ENCODE measurements at places on chromosomes 2 and 18.

DNA sequence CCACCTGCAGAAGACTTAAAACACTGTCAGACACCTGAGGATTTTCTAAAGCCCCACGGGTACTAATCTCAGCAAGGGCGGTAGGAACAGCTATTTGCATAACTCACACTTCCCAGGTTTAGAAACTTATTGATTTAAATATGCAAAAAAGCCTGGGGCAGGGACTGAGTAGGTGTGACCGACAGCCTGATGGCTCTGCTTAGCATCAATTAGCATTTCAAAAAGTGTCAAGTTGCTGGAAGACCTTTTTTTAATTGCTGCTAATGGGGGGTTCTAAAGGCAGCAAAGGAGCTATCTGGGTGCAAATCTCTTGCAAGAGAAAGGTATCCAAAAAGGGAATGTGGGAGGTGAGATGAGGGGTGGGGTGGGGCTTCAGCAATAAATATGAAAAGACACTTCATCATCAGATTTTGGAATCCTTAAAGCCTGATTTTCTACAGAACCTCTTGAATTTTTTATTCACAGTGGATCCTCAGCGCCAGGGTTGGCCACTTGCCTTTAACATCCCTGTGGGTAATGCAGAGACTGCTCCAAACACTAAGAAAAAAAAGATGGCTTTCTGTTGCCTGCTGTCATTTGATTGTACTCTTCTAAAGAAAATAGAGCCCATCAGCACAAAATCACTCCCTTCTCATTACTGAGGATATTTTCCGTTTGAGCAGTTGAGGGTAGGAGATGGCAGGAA, 121.1 kb upstream of the RMP24 start:
- no peak for DNase-seq

GRCh38 chr2:196618661-196619060, 20.9 kb upstream of the CCDC150 start:
- no peak for DNase-seq

DNA sequence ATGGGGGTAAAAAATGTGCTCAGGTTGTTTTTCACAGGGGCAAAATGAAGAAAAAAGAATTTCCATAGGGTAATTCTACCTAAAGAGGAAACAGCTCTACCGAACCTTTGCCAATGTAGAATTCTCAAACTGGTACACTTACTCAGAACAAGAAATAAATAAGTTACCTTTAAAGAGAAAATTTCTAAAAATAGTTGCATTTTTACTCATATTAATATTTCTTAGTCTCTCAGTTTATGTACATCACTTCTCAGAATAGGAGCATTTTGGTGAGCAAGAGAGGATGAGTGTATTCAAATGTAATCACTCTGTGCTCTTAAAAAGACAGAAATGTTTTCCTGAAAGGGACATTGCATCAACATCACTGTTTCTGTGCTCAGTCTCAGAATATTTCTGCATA, 574.7 kb upstream of the SLC8A1 start:
- no peak for DNase-seq

DNA sequence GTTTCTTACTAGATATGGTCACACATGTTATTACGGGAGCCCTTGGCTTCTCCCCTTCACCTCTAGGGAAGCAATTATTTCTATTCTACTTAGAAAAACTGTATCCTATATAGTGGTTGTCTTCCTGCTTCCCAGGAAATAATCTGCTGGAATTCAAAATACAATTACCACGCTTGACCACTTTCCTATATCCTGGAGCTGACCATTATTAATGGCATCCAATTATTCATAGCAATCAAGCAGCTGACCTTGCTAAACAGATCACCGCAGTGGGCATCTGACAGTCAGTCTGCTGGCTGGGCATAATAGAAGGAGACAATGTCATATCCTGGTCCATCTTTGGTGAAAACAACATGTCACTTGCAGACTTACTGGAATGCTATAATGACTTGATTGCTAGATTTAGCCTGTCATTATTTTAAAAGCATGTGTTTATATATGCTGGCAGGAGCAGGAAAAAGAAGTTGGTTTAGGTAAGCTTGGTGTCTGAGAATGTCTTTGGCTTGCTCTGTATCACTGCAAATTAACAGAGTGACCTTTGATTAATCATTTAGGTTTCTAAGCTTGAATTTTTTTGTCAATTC, 325.6 kb upstream of the FAM98A start:
- DNase-seq: no peak

GRCh38 chr2:86441882-86442641, 891 bp downstream of the KDM3A start:
- DNase-seq: peak; percentile 20

- no peak for DNase-seq
Measured at GRCh38 chr2:196977507-196977906, 51.0 kb upstream of the PGAP1 start.

- DNase-seq: peak; percentile 47
Measured at GRCh38 chr2:152611458-152612231, 105.6 kb downstream of the PRPF40A start.

GRCh38 chr18:76524477-76524876, 29.4 kb upstream of the ZNF516 start:
- no peak for DNase-seq

GRCh38 chr18:41872206-41872605, 82.8 kb upstream of the PIK3C3 start:
- no peak for DNase-seq

- no peak for DNase-seq
Measured at GRCh38 chr2:159226608-159227385, 59.7 kb downstream of the WDSUB1 start.

GRCh38 chr2:60745330-60745729, 10.7 kb upstream of the PAPOLG start:
- no peak for DNase-seq

DNA sequence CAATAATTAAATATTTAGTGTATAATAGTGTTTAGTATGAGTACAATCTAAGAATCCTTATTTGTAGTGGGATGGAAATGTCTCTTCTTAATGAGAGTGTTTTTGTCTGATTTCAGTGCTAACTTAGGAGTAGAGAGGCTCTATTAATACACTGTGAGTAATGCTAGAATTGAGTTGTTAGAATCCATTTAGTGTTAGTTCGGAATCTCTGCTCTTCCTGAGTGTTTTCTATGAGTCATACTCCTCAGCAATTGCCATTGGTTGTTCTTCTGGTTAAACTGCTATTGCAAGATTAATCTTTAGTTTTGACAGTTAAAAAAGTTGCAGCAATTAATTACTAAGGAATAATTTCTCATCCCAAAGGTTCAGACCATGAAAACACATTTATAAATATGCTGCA, 828.6 kb upstream of the POU3F3 start:
- DNase-seq: no peak

- DNase-seq: no peak
Measured at GRCh38 chr2:240151477-240152031, 11.1 kb upstream of the OTOS start.

GRCh38 chr2:223918671-223919134, 26.4 kb downstream of the WDFY1 start:
- DNase-seq: no peak

DNA sequence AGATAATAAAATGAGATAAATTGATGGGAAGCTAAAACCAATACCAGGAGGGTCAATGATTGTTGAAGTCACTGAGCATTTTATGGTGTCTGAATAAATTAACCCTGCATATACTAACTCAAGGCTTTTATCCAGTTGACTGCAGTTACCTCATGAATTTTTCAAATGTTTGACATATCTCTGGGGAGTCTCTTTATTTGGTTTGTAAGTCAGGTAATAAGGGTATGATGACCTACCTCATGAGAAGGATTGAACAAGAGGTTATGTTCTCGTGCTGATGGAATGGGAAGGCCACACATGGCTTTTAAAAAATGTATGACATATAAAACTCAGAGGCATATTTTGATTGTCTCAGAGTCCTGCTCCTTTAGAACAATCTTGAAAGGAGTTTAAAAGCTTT, 237.6 kb downstream of the THSD7B start:
- no peak for DNase-seq

DNA sequence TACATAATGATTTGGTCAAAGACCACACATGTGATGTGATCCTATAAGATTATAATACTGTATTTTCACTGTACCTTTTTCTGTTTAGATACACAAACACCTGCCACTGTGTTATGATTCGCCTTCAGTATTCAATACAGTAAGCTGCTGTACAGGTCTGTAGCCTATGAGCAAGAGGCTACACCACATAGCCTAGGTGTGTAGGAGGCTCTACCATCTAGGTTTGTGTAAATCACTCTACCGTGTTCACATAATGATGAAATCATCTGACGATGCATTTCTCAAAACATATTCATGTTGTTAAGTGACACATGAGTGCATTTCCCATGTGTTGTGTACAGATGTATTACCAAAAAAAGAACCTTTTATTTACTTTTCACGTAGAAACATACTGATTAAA, 74.5 kb downstream of the USP40 start:
- DNase-seq: no peak

- no peak for DNase-seq
Measured at GRCh38 chr2:230668939-230669303, 43.7 kb upstream of the CAB39 start.

DNA sequence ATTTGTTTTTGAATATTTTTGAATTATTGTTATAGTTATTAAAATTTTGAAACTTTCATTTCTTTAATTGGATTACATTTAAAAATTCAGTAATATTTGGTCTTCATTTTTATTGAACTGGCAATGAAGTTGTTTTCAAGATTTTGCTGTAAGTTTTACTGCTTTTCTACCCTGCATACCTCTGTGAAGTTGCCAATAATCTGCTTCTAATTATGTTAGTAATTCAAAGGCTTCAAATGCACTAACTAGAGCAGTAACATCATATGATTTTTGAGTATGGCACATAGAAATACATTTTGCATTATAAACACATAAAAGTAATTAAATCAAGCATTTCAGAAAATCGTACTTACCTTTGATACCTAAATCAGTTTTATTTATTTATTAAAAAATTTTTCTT, 40.3 kb upstream of the FAM171B start:
- no peak for DNase-seq

DNA sequence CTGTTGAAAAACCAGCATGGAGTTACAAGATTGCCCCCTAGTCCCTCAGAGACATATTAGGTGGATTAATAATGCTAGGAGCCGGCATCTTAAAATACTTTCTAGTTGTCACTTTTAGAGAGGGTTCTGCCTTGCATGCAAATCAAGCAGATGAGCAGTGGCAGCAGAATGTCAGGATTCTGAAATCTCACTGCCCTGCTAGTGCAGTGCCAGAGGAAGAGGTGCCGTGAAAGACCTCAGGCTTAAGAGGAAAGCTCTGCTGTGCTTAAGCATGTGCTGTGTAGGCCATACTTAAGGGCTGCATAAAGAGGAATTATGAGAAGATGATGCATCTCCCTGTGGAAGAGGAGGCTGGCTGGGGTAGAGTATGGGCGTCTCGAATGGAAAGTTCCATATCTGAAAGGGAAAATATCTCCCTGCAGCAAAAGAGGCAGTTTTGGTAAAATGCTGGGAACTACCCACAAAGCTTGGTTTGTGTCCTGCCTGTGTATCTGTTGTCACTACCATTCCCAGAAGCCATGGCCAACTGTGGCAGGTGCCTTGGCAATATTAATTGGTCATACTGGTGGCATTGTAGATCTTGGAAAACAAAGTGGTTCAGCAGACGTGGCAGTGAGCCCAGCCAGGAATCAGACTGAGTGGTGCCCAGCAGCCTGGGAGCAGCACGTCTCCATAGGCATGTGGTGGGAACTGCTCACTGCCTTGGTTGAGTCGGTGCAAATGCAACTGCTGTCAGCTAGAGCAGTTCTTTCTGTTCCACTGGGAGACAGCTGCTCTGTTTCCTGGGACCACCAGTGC, 131.9 kb downstream of the EVA1A start:
- no peak for DNase-seq

DNA sequence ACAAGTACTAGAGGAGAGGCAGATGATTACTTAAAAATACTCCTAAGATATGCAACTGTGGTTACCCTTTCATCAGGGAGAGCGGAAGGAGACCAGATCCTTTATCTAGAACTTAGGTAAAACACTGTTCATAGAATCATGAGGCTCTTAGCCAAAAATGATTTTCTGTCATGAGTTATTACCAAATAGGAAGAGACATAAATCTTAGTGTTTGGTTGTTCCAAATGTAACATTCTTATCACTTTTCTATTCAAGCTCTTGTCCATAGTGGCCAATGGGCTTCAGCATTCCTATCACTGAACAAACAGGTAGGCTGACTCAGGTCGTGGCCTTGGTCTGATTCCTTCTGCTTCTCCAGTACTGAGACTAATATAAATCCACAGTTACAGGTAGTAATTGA, 38.5 kb downstream of the RPRD1A start:
- DNase-seq: no peak

DNA sequence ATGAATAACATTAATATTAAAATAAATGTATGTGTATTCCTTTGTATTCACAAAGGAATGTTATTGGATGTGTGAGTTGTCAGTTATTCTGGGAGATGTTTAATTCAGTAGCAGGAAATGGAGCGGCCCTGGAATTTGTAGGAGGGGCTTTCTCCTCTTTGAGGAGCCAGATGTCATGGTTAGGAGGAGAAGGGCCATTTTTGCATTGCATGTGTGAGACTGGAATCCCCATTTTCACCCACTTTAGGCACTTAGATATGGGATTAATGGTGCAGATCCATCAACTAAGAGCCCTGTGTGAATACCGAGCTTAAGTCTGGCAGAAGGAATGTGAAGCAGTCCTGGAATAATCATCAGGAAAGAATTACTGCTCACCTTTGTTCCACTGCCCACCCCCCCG, 439.2 kb downstream of the PARD3B start:
- DNase-seq: no peak

GRCh38 chr18:8366070-8366469, 243.2 kb upstream of the RAB12 start:
- DNase-seq: no peak

DNA sequence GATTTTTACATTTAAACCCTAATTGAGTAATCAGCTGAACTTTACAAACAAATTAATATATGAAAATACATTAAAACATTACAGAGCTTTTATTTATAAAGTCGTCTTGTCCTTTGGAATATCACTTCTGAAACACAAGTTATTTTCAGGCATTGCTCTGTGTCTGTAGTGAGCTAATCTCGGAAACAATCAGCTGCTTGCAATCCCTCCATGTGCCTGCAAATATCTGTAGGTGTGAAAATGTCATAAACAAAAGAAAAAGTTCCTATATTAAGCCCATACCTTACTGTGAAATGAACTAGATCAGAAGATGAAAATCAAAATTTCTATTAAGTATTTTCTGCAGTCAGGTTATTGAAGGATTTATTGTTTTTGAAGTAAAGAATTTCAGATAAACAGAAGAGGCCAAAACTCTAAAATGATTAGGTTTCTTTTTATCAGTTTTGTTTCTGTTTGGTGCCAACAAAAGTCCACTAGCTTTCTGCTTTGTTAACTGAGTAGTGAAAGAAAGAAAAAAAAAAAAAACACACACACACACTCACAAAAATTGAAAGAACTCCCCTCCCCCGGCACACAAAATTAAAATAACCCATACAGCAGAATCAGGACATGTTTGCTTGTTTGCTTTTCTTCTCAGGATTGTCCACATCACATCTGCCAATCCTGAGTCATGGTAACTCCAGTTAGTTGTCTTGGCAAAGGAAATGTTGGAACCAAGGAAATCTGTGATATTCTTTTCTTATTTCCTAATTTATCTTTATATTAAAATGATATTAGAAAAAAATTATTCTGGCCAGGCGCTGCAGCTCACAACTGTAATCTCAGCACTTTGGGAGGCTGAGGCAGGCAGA, 627.0 kb upstream of the SLC39A10 start:
- DNase-seq: no peak
